Muscle of arm (tissue), 14 donors: ENCODE measurements at places on chromosomes 3 and 15. TPM values are rescaled to one million over a fixed set of nuclear protein-coding genes. Genes with fewer than 3 reads are reported as not detected.

CYP1A2 gene
- 0.08 TPM for polyA plus RNA-seq

CISH gene
- polyA plus RNA-seq = 9.1 TPM

GP9 gene
- 0.37 TPM for polyA plus RNA-seq

WDR93 gene
- not detected for polyA plus RNA-seq

TUSC7 gene
- polyA plus RNA-seq = not detected

DNAJA4 gene
- 69.4 TPM for polyA plus RNA-seq

GMNC gene
- polyA plus RNA-seq = not detected

EPHA3 gene
- 27.7 TPM for polyA plus RNA-seq

KCNAB1 gene
- 6.2 TPM for polyA plus RNA-seq

NR1I2 gene
- 0.38 TPM for polyA plus RNA-seq

EHHADH gene
- not detected for polyA plus RNA-seq

P2RY14 gene
- 1.3 TPM for polyA plus RNA-seq

PLSCR5 gene
- not detected for polyA plus RNA-seq

CYFIP1 gene
- 45.7 TPM for polyA plus RNA-seq

GABRR3 gene
- not detected for polyA plus RNA-seq

GRCh38 chr3:191417457-191417729 lies 43.6 kb upstream of the PYDC2 start:
- no peak for DNase-seq

GRCh38 chr15:62758126-62758951 lies 284.2 kb upstream of the TPM1 start:
- DNase-seq = no peak

GRCh38 chr15:97174886-97175540 lies 785.5 kb upstream of the ARRDC4 start:
- no peak for DNase-seq

DNA sequence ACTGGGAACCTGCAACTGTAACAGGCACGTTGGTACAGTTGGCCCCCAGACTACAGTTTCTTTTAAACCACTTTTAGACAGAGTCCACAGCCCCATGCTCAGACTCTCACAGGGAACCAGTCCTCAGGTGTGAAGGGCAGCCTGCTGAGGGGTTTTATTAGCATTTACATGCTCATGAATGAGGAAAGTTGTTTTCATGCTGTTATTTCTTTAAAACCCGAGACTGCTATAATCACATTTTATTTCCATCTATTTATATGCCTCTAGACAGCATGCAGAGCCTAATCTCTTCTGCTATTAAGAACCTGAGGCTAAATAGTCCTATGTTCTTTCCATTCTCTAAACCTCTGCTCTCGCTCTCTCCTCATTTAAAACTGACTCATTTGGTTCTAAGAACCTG lies 26.3 kb upstream of the FSIP1 start:
- no peak for DNase-seq

GRCh38 chr3:123034996-123035395 lies 7.4 kb upstream of the SEMA5B start:
- DNase-seq = no peak

DNA sequence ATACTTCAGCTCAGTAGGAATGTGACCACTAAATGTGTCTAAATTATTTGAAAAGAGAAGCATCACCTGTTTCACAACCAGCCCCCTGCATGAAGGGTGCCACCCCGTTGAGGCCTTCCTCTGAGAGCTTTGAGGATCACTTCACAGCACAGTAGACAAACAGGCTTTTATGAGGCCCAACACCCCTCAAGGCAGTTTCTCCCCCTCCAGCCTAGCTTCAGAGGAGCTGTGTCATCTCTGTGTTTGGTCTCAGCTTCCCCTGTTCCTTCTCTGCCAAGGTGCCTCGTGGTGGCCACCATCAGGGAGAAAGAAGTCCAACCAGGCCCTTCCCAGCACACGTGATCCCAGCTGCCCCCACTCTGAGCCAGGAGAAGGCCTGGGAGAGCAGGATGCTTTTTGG lies 21.6 kb upstream of the DUSP7 start:
- DNase-seq = no peak

DNA sequence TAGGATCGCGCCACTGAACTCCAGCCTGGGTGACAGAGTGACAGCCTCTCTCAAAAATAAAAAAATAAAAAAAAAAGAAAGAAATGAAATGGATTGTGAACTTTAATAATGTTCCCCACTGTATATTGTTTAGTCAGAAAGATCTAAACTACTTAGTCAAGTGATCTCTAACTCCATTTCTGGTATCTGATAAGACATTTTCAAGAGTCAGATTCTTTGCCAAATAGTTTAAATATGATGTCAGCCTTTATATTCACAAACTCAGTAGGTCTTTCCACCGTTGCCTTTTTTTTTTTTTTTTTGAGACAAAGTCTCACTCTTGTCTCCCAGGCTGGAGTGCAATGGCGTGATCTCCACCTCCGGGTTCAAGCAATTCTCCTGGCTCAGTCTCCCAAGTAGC lies 29.0 kb upstream of the OSBPL11 start:
- no peak for DNase-seq

- no peak for DNase-seq
Observed at GRCh38 chr3:147652651-147653366, 243.6 kb downstream of the ZIC1 start.

- no peak for DNase-seq
Observed at GRCh38 chr3:46422617-46423016, 15.6 kb downstream of the CCRL2 start.

DNA sequence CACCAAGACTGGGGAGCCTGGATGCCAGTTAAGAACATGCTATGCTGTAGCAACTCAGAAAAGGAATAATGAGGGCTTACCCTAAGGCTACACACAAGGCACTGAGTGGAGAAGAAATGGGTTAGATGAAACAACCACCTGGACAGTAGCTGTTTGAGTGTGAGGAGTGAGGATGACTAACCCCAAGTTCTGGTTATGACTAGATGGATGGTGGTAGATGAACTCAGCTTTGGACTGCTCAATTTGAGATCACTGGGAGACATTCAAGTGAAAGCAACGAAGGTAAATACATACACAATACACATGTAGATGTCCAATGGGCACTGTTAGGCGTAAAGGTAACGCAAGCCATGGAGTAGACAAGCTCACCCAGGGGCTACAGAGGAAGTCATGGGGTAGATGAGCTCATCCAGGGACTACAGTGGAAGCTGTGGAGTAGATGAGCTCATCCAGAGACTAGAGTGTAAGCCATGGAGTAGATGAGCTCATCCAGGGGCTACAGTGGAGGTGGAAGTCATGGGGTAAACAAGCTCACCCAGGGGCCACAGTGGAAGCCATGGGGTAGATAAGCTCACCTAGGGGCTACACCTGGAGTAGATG lies 98.3 kb downstream of the ANO10 start:
- DNase-seq = no peak

GRCh38 chr3:185824051-185825005 lies 514 bp downstream of the IGF2BP2 start:
- DNase-seq = peak; percentile 57

- DNase-seq = no peak
Observed at GRCh38 chr3:157094751-157095480, 65.0 kb downstream of the CCNL1 start.

- peak; percentile 45 for DNase-seq
Observed at GRCh38 chr3:169660709-169661360, 2.7 kb downstream of the MECOM start.

- DNase-seq = no peak
Observed at GRCh38 chr15:68311464-68311835, 33.9 kb downstream of the FEM1B start.

GRCh38 chr15:25392806-25393205 lies 46.0 kb downstream of the UBE3A start:
- DNase-seq = no peak

- DNase-seq = no peak
Observed at GRCh38 chr3:69690-70089, 126.9 kb upstream of the CHL1 start.

DNA sequence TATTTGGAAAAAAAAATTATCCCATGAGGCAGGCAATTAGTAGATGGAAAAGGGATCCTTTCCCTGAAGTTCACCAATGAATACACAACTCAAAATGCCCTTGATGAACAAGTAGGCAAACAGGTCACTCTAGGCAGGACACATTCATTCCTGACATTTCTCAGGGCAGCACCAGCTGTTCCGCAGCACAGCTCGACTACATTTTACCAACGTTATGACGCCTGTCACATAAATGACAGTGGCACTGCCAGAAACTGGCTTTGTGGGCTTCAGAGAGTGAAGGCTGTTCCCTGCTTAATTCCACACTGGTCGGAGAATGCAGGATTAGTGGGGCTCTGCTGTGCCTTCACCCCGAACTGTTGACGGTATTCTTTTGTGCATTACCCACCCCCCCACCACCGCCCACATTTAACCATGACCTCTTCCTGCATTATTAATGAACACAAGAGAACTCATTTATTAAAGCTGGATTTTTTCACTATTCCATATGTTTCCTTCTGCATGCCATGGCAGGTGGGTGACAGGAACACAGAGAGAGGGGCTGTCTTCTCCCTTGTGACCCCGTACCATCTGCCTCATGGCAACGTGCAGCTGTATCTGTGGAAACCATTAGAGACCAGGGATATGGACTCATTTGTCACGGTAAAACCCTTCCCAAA lies 197.6 kb downstream of the PDZRN3 start:
- no peak for DNase-seq

DNA sequence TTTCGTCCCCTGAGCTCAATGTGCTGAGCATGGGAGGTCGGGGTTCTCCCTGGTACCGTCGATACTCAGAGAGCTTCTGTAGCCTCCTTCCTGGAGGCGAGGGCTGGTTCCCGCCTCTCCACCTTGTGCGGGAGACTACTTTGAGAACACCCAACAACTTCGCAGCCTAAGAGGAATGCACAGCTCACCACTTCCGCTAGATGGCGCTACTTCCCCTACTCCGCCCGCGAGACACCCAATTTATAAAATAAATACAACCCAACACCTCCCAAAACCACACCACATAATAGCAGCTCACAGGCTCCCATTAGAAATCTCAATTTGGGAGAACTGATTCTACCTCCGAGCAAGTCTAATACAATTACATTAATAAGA lies 1.2 kb downstream of the RGMA start:
- DNase-seq = peak; percentile 92

DNA sequence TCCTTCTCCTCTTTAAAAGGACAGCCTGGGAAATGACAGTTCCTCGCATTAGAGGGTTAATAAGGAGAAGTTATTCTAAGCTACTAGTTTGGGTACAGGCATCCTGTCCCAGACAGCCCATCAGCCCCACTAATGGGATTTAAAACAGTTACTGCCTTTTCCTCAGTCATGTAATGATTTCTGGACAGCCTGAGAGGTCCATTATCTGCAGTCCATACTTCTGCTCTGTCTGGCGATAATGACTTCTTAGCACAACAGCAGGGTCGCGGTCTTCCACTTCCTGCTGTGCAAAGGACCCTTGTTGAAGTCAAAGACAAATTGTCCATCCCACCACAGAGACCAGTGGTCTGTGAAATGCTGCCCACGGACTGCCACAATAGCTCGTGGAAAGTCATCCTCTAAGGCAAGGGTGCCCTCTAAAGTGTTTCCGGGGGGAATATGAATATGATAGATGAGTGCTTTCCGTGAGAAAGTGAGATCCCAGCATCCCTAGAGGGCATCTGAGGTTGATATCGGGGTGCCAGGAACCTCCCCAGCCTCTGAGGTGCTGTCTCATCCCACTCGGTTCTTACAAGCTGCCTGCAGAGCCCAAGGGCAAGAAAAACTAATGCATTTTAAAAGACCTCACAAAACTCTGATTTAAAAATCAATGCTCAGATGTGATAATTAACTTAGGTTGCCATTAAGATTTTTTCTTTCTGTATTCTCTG lies 100.7 kb downstream of the SHOX2 start:
- no peak for DNase-seq

GRCh38 chr3:147701195-147701594 lies 292.0 kb downstream of the ZIC1 start:
- peak; percentile 70 for DNase-seq

DNA sequence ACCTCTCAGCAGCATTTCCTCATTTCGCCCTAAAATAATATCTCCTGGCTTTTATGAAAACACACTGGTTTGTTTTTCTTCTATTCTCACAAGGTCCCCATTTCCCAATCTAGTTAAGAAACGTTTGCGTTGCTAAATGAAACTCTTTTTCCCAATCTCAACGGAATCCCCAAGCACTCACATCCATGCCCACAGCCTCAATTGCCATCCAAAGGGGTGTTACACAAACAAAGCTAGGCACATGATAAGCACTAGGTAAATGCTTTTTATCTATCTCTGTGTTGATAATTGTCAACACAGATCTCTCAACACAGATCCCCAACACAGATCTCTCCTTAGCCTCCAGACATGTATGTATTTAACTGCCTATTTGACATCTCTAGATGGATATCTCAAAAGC lies 35.2 kb upstream of the TF start:
- no peak for DNase-seq

DNA sequence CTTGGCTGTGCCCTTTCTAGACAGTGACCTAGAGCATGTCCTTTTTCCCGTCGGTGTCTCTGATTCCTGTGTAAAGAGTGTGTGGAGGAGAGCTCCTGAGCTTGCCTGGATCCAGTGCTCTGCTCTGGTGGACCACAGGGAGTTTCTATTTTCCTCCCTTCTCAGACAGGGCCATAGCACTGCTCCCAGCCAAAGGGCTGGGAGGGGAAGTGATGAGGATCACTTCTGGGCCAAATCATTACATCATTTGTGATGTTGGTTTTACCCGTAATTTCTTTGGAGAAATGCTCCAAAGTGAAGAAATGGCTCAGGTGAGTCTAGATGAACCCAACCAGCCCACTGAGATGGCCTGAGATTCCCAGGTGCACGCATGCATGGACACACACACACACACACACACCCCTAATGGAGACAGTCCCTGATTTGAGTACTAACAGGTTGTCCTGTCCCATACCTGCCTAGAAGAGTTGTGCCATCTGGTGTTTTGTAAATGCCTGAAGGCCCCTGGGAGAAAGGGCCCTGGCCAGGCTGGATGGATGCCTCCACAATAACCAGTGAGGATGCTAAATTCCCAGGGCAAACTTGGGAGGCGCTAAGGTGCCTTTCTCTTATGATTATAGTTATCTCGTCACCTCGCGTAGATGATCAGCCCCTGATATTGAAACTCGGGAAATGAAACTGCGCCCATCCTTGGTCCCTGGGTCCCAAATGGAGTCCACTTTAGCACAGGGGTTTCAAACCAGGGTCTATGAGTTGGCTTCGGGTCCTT lies 86.9 kb downstream of the ASB7 start:
- no peak for DNase-seq
